Cerebellar nuclear complex (tissue), 1 donor: ENCODE measurements at places on chromosomes 11 and 22.

DNA sequence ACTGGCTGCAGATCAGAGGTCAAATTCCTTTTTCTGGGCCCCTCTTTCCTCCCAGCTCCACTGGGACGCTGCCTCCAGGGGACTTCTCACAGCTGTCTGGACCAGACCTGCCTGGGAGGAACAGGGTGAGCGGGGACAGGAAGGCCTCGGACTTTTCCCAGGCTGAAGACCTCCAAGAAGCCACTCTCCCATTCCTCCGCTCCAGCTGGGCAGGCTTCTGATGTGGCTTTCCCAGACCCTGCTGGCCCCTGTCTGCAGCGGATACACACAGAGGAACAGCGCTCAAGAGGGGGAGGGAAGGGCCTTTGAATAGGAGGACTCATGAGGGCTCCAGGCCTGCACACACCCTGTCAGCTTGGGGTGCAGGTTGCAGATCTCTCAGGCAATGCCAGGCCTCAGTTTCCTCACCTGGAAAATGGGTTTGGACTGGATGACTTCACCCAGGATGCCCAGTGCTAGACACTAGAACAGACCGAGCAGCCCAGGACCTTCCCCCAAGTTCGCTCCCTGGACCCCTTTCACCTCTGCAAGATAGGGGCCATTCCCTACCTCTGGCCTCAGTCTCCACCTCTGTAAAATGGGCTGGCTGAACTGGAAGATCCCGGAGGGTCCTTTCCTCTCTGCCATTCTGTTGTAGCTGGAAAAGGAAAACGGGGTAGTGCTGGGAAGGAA lies 36.6 kb downstream of the MB start:
- no peak for DNase-seq

- DNase-seq: no peak
These were observed 1.4 kb upstream of the KRTAP5-6 start for GRCh38 chr11:1695548-1696108.

- DNase-seq: no peak
These were observed 41.3 kb upstream of the ETS1 start for GRCh38 chr11:128628686-128629085.

GRCh38 chr11:64232182-64232966 lies 2.0 kb upstream of the VEGFB start:
- no peak for DNase-seq

GRCh38 chr11:46902694-46903093 lies 15.7 kb downstream of the LRP4 start:
- DNase-seq: no peak

- no peak for DNase-seq
These were observed 11.1 kb upstream of the MICAL2 start for GRCh38 chr11:12099132-12099873.

DNA sequence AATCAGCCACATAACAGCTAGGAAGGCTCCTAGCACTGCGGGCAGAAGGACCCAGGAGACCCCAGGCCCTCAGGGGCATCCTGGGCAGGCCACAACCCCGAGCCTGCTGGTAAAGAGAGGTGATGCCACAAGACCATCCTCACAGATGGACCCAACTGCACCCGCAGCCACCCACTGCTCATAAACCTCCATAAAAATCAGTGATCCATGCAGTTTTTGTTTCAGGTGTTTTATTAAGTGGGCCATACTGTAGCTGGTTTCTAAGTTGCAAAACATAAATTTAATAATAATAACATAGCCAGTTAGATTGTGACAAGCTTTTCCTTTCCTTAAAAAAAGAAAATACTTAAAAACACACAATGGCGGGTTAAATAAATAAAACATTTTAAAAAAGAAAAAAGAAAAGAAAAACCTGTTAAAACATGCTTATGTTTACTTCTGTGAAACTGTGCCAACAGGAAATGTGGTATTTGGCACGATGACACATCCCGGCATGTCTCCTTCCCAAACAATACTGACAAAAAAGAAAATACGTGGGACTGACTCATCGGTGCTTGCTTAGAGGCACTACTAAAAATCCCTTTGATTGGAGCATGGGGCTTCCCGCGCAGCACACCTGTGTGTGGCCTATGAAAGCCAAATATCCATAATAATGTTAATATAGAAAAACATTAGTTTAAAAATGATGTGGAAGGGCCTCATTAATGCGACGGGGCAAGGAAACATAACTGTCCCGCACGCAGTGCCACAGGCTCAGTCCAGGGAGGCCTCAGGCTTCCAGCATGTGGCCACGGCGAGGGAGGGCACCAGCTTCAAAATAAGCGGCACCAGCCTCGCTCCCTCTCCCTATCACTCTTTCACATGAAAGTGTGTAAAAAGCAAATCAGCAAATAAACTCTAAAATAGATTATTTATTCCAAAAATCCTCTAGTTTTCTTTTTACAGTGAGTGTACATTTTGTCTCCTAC lies 47.5 kb upstream of the SCUBE2 start:
- no peak for DNase-seq

GRCh38 chr11:95776859-95777258 lies 12.7 kb downstream of the FAM76B start:
- no peak for DNase-seq

DNA sequence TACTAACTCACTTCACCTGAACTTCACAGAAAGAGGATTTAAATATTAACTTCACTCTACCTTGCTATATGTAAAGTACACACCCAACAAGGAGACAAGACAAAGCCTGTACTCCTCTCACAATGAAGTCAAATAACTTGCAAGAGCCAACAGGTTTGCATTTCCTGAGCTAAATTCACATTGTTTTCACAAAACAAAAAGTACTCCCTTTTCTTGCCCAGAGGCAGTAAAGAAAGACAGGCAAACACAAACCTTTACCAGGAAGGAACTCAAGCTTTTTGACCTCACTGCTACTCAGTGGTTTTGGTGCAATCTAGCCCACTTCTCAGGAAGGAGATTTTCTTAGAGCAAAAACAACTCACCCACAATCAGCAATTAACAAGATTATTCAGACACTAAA lies 15.7 kb downstream of the USP28 start:
- DNase-seq: no peak

- no peak for DNase-seq
These were observed 2.8 kb downstream of the TSPAN32 start for GRCh38 chr11:2304506-2305139.

DNA sequence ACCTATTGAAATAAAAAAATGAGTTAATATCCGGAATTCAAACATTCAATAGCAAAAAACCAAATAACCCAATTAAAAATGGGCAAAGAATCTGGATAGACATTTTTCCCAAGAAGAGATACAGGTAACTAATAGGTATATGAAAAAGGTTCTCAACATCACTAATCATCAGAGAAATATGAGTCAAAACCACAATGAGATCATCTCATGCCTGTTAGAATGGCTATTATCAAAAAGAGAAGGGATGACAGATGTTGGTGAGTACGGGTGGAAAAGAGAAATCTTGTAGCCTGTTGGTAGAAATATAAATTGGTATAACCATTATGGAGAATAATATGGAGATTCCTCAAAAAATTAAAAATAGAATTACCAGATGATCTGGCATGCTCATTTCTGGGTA lies 26.9 kb upstream of the OR6M1 start:
- DNase-seq: no peak

GRCh38 chr11:15107730-15108515 lies 6.8 kb upstream of the INSC start:
- DNase-seq: no peak

- no peak for DNase-seq
These were observed at the start of gene DRD2 for GRCh38 chr11:113475160-113475761. Gene DRD2, minus strand, starts transcription at chr11:113475398. Its CDS starts 50,747 bp downstream, at chr11:113424651.

GRCh38 chr11:69891421-69892236 lies 72.4 kb upstream of the FGF3 start:
- no peak for DNase-seq

DNA sequence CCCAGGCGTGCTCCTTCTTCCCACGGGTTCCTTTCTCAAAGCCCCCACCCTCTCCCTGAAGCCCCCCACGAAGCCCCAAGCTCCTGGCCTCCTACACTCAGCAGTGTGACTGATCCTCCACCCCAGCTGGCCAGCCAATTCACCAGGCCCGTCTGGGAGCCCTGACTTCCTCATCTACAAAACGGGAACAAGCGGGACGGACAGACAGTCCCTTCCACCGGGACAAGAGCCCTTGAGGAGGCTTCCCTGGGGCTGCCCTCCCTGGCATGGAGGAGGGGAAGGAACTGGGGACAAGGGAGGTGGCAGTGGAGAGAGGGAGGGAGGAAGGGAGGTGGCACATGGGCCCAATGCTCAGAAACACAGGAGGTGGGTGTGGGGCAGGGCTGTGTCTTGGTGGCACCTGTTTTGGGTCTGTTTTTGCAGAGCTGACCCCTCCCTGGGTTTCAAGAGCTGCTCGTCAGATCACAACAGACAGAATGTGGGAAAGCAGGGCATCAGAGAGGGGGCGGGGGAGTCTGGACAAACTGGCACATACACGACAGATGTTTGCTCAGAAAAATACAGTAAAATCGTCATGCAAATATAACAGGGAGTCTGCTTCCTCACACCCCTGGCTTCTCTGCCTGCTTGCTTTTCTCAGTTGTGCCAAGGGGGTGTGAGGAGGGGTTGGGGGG lies 56.8 kb downstream of the ELFN2 start:
- DNase-seq: no peak

- peak; percentile 46 for DNase-seq
These were observed at the start of gene NECTIN1 for GRCh38 chr11:119728651-119729580. Gene NECTIN1, minus strand, starts transcription at chr11:119729200. Its CDS starts 647 bp downstream, at chr11:119728553.

DNA sequence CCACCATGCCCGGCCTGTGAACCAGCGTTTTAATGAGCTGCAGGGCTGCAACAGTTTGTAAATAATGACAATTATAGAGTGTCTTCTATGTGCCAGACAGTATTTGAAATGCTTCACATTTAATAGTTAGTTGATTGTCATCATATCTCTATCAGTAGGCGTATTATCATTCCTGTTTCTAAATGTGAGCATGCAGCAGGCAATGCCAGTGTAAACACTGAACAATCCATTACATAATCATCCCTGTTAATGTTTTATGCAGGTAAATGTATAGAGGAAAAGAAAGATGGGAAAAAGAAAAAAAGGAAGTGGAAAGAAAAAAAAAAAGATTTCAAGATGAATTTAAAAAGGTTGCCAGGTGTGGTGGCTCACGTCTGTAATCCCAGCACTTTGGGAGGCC lies 52.3 kb downstream of the ZBTB44 start:
- DNase-seq: no peak

GRCh38 chr11:125192183-125192582 lies 27.6 kb downstream of the PKNOX2 start:
- DNase-seq: no peak

DNA sequence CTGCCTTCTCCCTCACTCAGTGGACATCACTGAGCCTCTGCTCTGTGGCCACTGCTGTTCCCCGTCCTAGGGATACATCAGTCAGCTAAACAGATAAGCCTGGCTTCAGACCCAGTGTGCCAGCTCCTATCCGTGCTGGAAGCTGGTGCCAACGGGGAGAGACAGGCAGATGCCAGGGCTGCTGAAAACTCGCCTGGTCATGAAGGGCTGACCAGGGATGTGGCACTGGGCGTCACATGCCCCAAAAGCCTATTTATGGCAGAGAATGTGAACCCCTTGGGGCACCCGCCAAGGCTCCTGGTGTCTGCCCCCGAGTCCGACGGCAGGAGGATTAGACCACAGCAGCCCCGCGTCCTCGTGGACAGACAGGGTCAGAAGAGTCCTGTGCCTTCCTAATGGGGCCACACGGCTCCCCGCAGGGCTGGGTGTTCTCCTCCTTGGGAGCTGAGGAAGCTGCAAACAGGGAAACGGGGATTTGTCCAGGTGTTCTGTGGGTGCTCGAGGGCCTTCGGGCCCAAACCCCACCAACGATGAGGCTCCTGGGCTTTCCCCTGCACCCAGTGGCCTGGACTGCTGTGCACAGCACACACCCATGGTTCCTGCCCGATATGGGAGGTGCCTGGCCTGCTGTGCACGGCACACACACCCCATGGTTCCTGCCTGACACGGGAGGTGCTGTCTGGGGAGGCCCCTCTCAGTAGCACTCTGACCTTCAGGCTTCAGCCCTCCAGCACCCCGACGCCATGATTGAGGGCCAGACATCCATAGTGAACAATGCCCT lies 19.9 kb downstream of the ANO1 start:
- no peak for DNase-seq

DNA sequence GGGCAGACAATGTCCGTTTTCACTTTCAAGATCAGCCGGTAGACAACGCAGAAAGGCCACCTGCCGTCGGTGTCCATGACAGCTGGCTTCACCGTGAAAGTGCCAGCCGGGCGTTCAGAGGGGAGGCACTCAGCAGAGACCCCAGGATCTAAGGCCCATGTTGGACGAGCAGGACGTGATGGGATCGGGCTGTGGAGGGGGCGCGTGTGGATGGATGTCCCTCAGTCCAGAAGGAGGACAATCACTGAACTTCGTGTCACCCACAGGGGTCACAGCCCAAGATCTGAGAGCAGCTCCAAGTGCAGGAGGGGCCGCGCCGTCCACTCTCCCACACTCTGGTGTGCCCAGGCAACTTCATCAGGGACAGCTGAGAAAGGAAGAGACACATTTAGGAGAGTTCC lies 164.4 kb downstream of the BRD1 start:
- no peak for DNase-seq

DNA sequence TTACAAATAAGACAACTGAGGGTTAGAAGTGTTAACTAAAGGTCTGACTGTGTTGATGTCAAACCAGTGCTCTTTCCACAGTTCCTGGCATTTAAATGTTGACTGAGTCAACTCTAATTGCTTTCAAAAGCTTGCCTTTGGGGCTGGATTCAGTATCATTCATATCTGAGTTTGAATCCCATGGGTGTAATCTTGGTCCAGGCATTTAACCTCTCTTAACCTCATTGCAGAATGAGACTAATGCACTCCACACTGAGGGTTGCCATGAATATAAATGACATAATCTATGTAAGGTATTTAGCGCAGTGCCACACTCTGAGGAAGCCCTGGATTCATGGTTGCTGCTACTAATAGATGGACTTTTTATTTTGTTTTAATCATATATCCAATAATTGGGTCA lies 274.3 kb downstream of the DDX10 start:
- DNase-seq: no peak

- DNase-seq: no peak
These were observed 28.4 kb upstream of the SIK2 start for GRCh38 chr11:111573821-111574249.

DNA sequence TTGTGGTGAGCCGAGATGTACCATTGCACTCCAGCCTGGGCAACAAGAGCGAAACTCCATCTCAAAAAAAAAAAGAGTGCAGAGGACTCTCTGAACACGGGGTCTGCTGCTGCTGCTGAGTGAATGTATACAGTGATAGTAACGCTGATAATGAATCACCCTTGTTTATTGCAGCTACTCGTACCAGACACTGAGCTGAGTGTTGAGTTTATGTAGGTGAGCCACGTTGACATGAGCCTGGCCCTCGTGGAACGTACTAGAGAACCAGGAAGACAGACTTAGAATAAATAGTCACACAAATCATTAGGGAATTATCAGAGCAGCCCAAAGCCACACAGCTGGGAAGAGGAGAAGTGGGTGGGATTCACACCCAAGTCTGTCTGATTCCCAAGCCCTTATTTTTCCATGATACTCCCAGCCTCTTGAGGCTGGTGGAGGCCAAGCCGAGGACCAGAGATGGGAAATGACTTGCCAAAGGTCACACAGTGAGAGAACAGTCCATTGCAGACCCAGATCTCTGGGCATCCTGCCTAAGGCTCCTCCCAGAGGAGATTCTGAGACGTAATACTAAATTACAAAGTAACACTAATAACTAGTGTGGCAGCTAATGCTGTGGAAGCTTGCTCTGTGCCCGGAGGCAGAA lies 34.8 kb downstream of the MB start:
- no peak for DNase-seq
